ENCODE measurements at places on chromosomes 2 and 18.

- no peak for DNase-seq
Measured at GRCh38 chr2:200445284-200445683, 64.6 kb downstream of the KCTD18 start.

DNA sequence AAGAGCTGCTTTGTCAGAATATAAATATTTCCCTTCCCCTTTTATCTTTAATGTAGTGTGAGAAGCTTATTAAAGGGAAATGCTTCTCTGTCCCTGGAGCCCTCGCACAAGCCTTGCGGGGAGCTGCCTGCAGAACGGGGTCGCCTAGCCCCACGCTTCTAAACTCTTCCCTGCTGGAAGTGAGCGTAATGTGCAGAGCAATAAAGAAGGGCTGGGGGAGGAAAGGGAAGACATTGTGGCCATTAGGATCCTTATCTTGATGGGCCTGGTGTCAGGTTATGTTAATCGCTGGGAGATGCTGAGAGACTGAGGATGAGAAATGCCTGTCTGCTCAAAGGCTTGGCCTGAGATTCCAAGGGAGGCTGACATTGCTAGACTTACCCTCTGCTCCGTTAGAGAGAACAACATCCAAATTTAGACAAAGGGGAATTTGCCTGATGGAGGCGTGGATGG, 18.9 kb upstream of the FZD7 start:
- no peak for DNase-seq

- no peak for DNase-seq
Measured at GRCh38 chr2:68292108-68292710, 27.5 kb downstream of the CNRIP1 start.

DNA sequence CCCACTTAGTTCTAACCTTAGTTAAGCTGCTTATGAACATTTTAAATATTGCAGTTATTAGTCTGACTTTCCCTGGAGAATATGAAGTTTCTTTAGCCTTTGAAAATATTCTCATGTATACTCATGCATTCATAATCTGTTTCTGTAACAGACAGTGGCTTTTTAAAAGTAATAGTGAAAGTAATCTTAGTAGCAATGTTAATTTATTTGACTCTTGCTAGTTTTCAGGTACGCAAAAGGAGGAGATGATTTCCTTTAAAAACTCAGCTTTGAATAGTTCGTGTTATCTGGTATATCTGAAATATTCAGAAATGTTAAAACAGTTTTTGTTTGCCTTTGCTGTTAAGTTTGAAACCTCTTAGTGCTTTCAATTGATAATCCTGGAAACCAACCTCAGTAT, 3.8 kb downstream of the ANKRD12 start:
- no peak for DNase-seq

- DNase-seq, result no peak
Measured at GRCh38 chr2:104595576-104595975, 258.3 kb upstream of the POU3F3 start.

- DNase-seq, result no peak
Measured at GRCh38 chr2:70367722-70368323, 66.0 kb upstream of the FAM136A start.

DNA sequence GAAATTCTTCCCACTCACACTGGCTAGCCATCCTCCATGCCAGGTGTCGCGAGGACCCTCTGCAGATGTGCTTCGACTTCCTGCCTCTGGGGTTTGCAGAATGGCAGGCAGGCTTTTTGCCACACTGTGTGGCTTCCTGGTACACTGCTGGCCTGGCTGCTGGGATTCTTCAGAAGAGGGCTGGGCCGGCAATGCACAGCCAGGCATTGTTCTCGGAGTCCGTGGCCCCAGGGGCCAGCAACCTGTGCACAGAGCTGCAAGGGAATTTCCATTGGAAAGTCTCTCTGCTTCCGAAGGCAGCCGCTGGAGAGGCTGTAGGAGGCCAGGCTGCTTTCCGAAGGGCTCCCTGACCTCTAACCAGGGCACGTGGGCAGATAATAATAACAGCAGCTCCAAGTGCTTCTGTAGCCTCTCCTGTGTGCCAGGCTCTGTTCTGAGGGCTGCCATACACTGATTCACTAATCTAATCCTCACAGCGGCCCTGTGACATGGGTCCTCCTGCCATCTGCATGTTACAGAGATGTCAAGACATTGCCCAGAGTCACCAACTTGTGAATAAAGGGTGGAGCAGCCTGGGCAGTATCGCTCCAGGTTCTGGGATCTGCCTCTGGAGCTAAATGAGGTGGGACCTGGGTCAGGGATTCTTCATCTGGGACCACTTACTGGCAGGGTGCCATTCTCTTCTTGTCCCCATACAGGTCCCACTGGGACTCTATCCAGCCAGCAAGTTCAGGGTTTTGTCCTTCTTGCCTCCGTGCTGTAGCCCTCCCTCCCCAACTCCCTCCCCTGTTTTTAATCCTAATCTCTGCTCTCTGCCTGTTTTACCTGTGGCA, 5.0 kb downstream of the LDLRAD4 start:
- no peak for DNase-seq
